ENCODE measurements at places on chromosomes 12 and 14.

- no peak for DNase-seq
These were observed 193.9 kb downstream of the EMP1 start for GRCh38 chr12:13390381-13390861.

DNA sequence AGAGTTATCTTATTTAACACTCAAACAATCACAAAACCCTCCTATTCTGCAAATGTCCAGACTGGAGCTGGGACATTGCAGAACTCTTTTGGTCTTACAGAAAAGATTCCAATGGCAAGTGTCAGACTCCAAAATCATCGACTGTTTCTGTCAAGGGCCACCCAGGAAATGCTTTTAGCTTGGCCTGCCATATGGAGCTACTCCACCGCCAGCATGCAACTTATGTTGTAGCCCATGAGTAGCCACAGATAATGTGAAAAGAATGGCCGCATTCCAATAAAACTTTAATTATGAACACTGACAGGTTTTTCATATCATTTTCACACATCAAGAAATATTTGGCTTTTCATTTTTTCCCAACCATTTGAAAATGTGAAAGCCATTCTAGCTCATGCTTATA lies 57.5 kb downstream of the SYNE3 start:
- DNase-seq: no peak

- DNase-seq: no peak
These were observed 71.8 kb downstream of the KIF26A start for GRCh38 chr14:104209985-104210816.

- no peak for DNase-seq
These were observed 87.7 kb downstream of the GLT1D1 start for GRCh38 chr12:128940974-128941373.

DNA sequence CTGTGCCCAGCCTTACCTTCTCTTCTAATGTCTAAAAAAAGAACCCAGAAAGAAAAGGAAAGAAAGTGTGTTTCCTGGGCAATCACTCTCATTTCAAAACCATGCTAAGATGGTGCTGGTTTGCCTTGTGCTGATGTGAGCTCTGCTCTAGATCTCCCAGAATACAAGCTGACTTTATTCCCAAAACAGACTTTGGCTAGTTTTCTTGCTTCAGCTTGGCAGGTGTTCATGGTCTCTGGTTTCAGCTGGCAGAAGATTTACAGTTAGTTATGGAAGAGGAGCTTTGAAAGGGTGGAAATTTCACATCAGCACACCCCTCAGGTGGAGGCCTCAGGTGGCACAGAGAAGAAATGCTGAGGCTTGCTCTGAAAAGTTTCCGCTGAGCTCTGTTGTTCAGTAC lies 34.4 kb downstream of the PPP1R36 start:
- no peak for DNase-seq

DNA sequence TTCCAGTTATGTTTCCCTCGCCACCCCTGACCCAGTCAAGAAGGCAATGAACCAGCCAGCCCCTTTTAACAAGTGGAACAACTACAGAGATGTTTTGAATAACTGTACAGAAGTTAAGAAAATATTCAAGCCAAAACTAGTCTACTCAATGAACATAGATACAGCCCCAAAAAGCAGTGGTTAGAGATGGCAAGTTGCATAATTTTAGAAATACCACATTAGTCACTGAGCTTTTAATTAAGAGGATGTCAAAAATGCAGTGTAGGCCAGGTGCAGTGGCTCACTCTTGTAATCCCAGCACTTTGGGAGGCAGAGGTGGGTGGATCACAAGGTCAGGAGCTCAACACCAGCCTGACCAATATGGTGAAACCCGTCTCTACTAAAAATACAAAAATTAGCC lies 27.2 kb downstream of the PROX2 start:
- no peak for DNase-seq

DNA sequence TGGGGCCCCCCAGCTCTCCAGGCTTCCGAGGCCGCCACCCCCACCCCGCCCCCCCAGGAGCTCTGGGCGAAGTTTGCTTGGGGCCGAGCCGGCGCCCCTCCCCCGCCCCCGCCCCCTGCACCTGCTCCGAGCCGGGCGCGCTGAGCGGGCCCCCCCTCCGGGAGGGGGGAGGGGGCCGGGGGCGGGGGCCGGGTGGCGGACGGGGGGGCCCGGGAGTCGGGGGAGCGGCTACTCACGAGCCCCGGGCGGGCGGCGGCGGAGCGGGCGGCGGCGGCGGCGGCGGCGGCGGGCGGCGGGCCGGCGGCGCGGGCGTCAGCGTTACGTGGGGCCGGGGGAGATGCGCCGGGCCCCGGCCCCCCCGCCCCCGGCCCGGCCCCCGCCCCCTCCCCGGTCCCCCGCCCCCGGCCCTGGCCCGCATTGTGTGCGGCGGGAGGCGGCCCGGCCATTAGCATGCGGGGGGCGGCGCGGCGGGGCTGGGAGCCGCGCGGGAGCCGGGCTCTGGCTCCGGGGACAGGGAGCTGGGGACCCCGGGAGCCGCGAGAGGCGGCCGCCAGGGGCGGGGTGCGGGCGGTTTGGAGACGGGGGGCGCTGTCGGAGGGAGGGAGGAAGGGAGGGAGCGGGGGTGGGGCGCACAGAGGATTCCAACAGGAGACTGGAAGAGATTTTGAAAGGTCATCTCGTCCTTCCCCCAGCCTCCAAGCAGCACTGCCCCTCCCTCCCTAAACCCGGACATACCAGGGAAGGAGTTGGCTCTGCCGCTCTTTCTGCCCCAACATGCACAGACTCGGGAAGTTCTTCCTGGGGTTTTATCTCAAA lies at the start of gene ZNF219:
TSS of gene ZNF219 (minus strand) at position 580 of the 816 bp plus-strand sequence. CDS start 5,064 bp downstream, outside the sequence.
- DNase-seq: no peak

DNA sequence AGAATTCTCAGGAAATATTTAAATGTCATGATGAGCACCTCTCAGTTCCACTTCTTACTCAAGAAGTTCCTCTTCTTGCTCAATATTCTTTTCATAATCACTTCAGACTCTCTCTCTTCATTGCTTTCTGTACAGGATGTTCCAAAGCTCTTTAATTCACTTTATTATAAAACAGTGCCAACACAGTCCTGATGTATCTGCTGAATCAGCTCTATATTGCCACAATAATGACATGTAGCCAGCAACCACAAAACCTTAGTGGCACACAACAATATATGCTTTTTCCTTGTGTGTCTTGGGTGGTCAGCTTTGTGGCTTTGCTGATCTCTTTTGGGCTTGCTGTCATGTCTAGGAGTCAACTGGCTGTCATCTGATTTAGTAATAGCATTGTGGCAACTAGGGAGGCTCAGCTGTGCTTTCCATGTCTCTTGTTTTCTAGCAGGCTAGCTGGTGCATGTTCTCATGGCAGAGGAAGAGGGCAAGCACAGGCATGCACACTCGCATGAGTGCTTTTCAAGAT lies 52.8 kb upstream of the SLC2A13 start:
- DNase-seq: no peak

DNA sequence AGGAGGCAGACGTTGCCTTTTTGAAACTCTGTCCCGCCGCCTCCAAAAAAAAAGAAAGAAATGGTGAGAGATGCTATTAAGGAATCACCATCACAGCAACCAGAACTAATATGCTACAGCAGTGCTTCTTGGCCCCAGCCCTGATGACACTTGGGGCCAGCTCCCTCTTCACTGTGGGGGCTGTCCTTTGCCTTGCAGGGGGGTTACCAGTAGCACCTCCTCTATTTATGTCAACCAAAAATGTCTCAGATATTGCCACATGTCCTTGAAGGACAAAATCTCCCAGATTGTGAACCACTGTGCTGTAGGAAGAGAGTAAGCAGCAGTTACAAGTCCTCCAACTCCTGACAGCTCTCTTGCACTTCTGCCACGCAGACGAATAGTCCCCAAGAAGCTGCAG lies 76.4 kb downstream of the LRRC74A start:
- DNase-seq: no peak

DNA sequence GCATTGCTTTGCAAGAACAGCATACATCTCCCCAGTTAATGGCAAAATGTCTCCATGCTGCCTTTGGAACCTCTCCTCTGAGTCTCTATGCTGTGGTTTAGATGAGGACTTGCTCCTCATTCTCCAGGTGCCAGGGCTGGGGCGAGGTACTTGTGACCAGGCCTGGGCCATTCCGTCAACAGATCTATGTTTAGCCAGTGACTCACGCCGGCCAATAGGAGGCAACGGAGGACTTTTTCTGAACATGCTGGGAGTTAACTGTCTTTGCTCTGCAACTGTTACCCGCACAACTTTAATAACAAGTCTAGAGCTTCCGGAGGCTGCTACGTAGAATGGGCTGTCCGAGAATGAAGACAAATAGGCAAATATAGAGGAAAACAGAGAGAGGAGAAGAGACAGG lies 214.2 kb downstream of the GLT1D1 start:
- DNase-seq: no peak

GRCh38 chr14:90288651-90289355 lies 32.5 kb downstream of the PSMC1 start:
- DNase-seq: no peak

- no peak for DNase-seq
These were observed 9.6 kb upstream of the GPR84 start for GRCh38 chr12:54373649-54374561.

- DNase-seq: no peak
These were observed at the start of gene CLEC2D for GRCh38 chr12:9669534-9669933. Gene CLEC2D, plus strand, starts transcription at chr12:9669713. Its CDS starts 22 bp downstream, at chr12:9669735.

- DNase-seq: no peak
These were observed 84.6 kb downstream of the VCPKMT start for GRCh38 chr14:50031602-50032313.

DNA sequence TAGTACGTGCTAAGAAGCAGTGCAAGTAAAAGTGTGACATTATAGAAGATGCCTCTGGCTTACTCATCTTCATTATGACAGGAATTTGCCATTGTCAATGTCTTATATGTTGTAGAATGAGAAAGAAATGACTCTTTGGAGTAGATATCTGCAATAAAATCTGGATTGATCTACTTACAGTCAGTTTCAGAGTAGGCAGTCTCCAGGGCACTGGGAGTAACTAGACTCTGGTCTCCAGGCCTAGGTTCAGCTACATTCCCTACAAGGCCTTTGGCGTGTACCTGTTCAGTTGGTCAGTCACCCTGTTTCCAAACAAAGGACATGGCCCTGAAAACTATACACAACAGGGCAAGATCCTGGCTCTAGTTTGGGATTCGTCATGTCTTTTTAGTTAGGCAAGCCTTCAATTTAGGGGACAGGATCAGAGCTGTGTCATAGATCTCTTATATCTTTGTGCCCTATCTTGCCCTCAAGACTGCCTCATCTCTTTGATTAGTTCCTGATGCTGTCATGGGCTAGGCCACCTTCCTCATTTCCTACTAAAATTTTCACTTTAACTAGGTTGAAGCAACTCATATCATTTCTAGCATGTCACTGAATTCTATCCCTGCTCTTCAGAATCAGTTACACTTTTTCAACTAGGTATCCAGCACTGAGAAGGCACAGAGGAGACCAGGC lies 410.0 kb downstream of the RAD51B start:
- no peak for DNase-seq

GRCh38 chr12:5512601-5512970 lies 80.7 kb downstream of the NTF3 start:
- DNase-seq: no peak

DNA sequence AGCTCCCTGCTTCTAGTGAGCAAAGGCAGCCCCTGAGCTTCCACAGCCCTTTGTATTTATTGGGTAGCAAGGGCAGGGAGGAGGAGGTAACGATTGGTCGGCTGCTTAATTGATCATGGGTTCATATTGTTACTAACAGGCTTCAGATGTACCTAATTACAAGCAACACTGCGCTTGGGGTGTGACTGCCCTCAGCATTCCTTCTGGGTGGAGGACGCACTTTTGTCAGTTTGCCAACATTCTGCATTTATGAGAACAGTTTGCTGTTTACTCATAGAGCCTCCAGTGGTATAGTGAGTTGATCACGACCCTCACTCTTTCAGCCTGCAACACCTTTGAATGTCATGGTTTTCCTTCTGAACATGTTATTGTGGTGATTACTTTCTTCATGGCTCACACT lies 9.6 kb downstream of the TSHR start:
- no peak for DNase-seq

DNA sequence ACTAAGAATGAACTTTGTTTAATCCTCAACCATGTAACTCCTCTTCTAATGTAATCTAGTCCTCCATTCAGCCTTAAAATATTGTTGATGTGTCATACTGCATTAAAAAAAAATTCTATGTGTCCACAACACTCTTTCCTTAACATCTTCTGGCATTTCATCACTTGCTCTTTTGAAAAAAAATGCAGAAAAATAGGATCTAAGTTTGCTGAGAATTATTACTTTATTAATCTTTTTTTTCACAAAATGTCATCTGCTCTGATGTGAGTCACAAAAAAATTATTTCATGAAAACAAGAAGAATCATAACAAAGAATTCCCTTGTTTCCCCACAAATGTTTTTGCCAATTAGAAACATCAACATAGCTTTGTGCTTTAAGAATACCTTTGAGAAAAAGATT lies 410.1 kb upstream of the MGAT4C start:
- DNase-seq: no peak

GRCh38 chr14:24418492-24418873 lies 11.0 kb downstream of the CBLN3 start:
- DNase-seq: no peak
